Right renal cortex interstitium (tissue), 3 donors: ENCODE measurements at places on chromosomes 3 and 15.

DNA sequence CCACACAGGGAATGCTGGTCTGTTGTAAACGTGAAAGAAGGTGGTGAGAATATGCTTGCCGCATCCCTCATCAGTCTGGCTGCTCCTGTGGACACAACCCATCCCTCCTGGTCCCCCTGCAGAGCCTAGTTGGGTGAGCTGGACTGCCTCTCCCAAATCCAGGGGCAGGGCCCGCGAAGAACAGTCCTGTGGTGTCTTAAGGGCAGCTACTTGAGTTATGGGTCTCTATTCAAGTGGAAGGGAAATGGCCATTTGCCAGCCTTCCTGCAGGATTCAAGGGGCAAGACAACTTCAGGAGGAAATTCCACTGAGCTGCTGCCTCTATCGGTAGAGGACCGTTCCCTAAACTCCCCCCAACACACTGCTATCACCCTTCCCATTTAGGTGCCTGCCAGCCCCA lies 98.9 kb downstream of the IQSEC1 start:
- no peak for DNase-seq

GRCh38 chr3:156206157-156206556 lies 85.8 kb downstream of the KCNAB1 start:
- no peak for DNase-seq

DNA sequence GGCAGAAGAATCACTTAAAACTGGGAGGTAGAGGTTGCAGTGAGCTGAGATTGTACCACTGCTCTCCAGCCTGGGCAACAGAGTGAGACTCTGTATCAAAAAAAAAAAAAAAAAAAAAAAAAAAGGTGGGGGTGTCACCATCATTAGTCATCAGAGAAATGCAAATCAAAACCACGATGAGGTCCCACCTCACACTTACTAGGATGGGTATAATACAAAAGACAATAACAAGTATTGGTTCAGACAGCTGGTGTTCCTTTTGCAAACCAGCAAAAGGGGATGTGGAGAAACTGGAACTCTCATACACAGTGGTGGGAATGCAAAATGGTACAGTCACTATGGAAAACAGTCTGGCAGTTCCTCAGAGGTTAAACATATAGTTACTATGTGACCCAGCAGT lies 78.7 kb upstream of the TSC22D2 start:
- DNase-seq = no peak

GRCh38 chr15:75696311-75696720 lies 16.3 kb downstream of the CSPG4 start:
- DNase-seq = no peak

DNA sequence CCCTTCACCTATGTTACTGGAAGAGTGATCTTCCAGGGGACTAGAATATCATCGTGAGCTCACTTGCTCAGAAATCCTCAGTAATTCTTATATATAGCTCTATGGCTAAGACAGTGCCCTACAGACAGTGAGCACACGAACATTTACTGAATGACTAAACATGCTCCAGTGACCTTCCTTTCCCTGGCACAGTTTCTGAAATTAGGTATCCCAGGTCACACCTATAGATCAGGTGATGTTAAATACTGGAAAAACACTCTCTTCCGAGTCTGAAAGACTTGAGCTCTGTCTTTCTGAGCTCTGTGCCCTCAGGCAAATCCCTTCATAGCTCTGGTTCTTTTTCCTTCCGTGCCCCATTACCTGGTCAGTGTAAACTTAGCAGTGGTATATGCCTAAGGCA lies 239.4 kb upstream of the LRIG1 start:
- no peak for DNase-seq

GRCh38 chr3:81483046-81483445 lies 278.4 kb downstream of the GBE1 start:
- DNase-seq = no peak

DNA sequence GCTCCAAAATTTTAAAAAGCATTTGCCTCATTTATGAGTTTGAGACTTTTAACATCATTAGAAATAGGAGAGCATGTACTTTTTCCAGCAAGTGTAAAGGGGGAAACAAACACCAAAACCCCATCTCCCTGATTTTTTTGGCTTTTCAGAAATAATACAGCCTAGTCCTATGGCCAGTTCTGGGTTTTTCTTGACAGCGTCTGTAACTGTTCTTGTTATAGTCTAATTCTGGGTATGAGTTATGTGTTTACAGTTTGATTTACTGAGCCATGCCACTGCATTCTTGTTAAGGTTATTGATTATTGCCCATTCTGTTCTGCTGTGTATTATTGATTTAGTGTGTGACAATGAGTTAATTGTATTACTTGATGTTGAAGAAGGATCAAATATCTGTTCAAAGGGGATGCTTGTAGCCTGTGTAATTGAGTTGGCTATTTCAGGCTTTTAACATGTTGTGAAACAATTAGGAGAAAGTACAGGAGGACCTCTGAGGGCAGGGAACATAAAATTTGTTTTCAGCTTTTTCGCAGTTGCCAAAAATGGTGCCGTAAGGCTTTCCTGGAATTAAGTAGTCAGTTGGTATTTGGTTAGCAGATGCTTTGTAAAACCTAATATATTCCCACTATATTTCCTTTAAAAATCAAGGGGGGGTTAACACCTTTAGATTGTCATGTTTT lies 46.1 kb downstream of the MBNL1 start:
- no peak for DNase-seq

GRCh38 chr3:139124197-139124596 lies 79.5 kb upstream of the PRR23C start:
- DNase-seq = no peak

DNA sequence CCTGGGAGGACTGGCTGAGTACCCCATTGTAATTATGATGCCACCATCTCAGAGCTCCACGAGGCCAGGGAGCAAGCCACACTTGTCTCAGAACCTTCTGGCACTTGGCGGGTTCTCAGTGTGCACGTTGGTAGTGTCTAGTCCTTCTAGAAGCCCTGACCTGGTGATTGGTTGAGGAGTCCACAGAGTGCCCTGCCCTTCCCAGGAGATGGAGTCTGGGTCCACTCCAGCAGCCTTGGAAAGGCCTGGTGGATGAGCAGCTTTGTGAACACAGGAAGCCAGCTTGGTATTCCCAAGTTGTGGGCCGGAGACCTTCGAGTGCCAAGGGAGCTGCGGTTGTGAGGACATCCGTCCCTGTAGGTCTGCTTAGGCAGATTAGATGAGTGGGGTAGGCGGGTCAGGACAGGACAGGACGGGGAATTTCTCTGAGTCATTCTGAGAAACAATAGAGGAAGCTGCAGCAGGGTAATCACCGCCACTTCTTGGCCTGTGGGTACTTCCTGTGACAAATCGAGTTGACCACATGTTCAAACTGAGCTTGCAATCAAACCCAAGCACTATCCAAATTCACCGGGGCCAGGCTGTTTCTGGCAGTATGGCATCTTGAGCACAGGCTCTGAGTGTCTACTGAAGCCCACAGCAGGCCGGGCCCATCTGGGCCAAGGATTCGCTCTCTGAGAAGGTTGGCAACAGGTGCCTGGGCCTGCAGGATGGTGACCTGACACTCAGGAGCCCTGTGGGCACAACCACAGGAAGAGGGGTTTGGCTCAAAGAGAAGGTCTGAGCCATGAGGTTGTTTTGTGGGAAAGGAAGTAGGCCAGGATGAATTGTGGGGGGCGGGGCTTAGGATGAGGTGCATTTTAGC lies 71.5 kb upstream of the PLXNA1 start:
- DNase-seq = no peak

DNA sequence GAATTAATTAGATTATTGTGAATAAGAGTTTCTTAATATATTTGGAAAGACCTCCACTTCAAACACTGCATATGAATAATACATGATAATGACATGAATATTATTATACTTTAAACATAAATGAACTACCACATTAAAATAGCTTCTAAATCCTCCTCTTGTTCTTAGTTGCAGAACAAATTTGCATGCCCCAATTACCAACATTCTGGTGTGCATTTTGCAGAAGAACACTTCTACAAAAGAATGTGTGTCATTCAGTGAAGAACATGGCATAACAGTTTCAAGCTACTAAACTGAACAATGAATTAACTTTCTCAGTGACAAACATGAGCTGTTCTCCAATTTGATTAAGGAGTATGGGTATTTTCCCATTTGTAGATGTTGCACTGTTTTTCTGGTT lies 711.3 kb upstream of the NAALADL2 start:
- DNase-seq = no peak

DNA sequence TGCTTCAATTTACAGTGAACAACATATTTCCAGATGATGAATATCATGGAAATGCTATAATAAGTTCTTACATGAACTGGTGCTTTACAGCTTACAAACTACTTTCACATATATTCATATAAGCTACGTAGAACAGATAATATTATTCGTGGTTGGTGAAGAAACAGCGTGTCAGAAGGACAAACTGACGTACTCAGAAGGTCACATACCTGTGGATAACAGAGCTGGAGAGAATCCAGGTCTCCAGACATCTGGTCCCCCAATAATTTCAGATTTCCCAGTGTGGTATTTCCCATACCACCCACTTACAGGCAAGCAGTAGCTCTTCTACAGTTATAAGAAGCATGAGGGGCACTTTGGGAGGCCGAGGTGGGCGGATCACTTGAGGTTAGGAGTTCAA lies 156.6 kb downstream of the PLD1 start:
- DNase-seq = no peak

DNA sequence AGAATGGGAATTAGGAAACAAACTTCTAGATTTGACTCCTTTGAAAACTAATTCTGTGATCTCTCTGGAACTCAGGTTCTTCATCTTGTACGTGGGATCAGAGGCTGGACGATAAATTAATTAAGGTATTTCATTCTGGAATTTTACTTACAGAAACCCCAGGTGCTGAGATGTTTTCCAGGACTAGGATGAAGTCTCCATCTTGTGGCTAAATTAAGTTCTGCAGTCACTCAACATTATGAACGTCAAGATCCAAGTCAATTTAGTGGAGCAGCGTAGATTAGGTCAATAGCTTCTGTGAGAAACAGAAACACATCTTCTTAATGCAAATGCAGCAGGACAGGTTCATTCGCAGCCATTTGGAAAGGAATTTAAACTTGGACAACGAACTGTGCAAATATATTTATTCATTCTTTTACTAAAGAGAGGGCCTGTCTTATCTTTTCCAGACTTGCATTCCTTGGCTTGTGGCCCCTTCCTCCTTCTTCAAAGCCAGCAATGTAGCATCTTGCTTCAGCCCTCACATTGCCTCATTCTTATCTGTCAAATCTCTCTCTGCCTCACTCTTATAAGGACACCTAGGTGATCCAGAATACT lies 26.7 kb upstream of the TMC3 start:
- DNase-seq = no peak

DNA sequence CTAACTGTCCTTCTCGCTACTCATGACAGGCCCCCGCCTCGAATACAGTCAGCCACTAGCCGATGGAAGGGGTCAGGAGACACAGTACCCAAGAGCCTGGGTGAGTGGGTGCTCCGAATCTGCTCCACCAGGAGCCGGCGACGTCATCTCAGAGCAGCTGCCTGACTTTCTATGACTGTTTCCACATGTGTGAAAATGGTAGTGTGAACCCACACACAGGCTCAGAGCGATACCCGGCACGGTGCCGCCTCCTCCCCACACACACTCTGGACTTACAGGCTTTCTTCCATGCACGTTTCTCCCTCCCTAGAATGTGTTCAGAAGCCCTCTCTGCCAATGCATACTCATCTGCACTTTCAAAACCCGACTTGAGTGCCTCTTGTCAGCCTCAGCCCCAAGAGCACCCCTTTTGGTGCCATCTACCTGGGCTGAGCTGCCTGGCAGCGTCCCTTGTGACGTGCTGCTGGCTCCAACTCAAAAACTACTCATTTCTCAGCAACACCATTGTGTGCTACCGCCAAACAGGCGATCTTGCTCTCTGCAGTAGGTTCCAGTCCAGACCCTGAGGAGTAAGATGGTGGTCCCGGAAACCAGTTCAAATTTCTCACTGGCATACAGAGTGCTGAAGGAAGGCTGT lies 29.7 kb downstream of the VGLL4 start:
- DNase-seq = no peak

GRCh38 chr15:39784638-39785037 lies 2.0 kb upstream of the FSIP1 start:
- no peak for DNase-seq

DNA sequence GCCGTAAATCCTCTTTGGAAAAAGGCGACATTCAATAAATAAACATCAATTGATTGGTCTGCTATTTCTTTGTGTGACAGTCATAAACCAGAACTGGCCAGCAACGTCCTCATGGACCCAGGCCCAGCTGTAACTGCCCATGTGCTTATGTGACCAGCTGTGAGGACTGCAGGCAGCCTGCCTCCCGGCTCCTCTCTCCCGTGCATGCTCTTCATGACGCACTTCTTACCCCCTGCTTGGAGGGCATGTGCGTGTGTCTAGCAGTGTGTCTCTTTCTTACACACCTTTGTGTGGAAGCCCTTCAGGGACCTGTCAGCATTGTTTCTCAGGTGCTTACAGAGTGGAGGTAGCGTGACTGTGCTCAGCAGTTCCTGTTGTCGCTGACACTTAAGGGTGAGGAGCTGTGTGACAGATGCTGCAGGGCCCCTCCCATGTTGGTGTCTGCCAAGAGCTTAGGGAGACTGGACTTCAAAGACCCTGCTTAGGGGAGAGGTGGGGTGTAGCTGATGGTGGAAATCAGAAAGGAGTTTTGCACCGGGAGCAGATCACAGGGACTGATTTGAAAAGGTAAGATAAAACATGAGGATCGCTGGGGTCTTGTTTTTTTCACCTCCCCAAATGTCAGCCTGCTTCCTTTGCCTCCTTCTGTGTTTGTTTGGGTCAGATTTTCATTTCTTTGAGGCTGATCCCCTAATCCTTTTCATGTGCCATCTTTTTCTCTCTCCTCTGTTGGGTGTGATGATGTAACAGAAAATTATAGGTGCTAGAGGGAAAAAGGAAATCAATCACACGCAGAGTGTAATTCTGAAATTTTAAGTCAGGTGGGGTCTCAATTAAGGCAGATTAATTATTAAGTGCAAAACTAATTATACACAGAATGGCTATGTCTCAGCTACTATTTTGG lies 2.1 kb downstream of the PODXL2 start:
- DNase-seq = no peak

- no peak for DNase-seq
Measured at GRCh38 chr3:105764378-105765307, 104.2 kb downstream of the CBLB start.

GRCh38 chr3:130386604-130387263 lies 41.3 kb downstream of the COL6A5 start:
- no peak for DNase-seq

DNA sequence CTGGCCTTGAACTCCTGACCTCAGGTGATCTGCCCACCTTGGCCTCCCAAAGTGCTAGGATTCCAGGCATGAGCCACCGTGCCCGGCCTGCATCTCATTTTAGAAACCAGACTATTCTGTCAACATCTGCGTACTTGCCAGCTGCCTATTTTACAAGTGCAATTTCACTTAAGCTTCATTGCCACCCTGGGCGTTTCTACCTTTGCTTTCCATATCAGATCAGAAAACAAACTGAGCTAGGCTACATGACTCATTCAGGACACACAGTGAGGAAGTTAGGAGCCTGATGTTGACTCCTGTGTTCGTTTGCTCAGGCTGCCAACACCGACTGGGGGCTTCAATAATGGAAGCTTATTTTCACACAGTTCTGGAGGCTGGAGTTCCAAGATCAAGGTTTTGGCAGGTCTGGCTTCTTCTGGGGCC lies 42.3 kb upstream of the KLHL25 start:
- no peak for DNase-seq

GRCh38 chr3:34185301-34185700 lies 386.9 kb downstream of the PDCD6IP start:
- no peak for DNase-seq
